ENCODE measurements at places on chromosomes 6 and 20.

- DNase-seq, result no peak
- H3K27ac ChIP-seq, result no peak overlapping the region
Measured at GRCh38 chr6:134564705-134565104, 246.8 kb upstream of the SGK1 start.

GRCh38 chr20:14838663-14839628, 501.5 kb upstream of the FLRT3 start:
- H3K27ac ChIP-seq, result no peak overlapping the region
- DNase-seq, result no peak
- no peaks in the 10 kb centered on the region for H3K4me1 ChIP-seq
- no peak overlapping the region for H3K4me3 ChIP-seq
- H3K36me3 ChIP-seq, result no peaks in the 10 kb centered on the region

DNA sequence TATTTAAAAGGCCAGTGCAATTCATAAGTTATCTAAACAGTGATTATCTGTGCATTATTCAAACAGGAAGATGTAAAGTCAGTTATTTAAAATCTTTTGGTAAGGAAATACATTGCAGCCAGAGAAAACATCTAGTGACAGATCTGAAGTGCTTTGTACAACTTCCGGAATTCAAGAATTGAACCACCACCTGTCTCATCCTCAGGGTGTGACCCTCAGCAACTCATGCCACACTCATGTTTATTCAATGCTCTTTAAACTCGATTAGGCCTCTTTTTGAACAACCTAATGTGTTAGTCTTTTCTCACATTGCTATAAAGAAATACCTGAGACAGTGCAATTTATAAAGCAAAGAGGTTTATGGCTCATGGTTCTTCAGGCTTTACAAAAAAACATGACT, 62.6 kb upstream of the GGTLC1 start:
- H3K36me3 ChIP-seq, result no peaks in the 10 kb centered on the region
- DNase-seq, result no peak
- no peak overlapping the region for H3K4me3 ChIP-seq
- no peak overlapping the region for H3K27ac ChIP-seq
- H3K27me3 ChIP-seq, result no peaks in the 10 kb centered on the region
- H3K4me1 ChIP-seq, result no peaks in the 10 kb centered on the region

GRCh38 chr20:50850721-50851286, 55.9 kb downstream of the BCAS4 start:
- DNase-seq, result no peak
- H3K27ac ChIP-seq, result no peak overlapping the region
- H3K4me3 ChIP-seq, result no peak overlapping the region

DNA sequence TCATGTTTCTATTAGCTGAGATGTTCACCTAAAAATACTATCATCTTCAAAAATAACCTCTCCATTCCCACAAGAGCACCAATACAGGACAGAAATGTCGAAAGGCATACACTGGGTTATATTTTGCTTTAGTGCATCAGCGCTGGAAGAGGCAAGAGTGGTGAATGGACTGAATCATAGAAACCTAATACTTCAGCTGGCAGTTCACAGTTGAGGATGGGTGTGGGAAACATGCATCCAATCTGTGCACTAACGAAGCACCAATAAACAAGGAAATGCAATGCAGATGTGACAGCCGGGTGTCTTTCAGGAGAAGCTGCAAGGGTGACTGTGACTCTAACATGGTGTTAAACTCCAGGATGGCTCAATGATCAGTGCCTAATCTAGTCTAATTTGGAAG, 365.8 kb downstream of the ESR1 start:
- peaks cover 7% of the 10 kb centered on the region for H3K36me3 ChIP-seq
- H3K4me1 ChIP-seq, result no peaks in the 10 kb centered on the region
- no peaks in the 10 kb centered on the region for H3K27me3 ChIP-seq
- no peak overlapping the region for H3K4me3 ChIP-seq
- DNase-seq, result no peak

- no peak for DNase-seq
- no peak overlapping the region for H3K27ac ChIP-seq
- H3K4me3 ChIP-seq, result peak overlapping the region; percentile 33
- peaks cover 6% of the 10 kb centered on the region for H3K36me3 ChIP-seq
Measured at GRCh38 chr6:43454290-43454695, 1.1 kb downstream of the DLK2 start.

GRCh38 chr6:11113038-11113437, 1.5 kb upstream of the ERVFRD-1 start:
- H3K27ac ChIP-seq, result no peak overlapping the region
- no peak overlapping the region for H3K4me3 ChIP-seq
- no peaks in the 10 kb centered on the region for H3K4me1 ChIP-seq
- H3K27me3 ChIP-seq, result no peaks in the 10 kb centered on the region

DNA sequence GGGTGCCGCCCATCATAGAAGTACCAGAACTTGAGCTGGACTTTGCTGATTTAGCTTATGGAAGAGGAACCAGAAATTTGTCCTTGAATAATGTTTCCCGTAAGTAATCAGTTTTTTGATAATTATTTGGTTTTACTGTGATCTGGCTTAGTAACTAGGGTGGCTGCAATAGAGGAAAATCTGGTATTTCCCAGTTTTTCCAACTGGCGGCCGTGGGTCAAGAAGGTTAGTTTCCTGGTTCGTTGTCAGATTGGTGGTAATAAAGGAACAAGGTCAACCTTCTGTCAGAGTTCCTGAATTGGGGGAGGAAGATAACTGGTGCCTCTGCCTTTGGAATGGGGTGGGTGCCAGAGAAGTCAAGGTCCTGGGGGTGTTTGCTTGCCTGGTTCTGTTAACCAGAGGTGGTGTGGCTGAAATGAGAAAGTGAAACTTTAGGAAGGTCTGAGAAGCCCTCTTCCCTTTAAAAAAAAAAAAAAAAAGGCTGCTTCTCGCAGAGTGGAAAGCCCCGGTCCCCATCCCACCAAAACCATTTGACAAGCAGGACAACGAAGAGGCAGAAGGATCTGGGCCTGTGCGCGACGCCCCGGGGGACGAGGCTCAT, at the start of gene CALHM6:
CALHM6 (plus strand) TSS at position 45 of the 601 bp plus-strand sequence; CDS start at position 600, 555 bp downstream.
- H3K4me1 ChIP-seq, result no peaks in the 10 kb centered on the region
- H3K36me3 ChIP-seq, result no peaks in the 10 kb centered on the region
- peak within 1 kb of the TSS; percentile 43 for H3K4me3 ChIP-seq
- peak; percentile 39 for DNase-seq

- H3K27me3 ChIP-seq, result no peaks in the 10 kb centered on the region
- H3K4me1 ChIP-seq, result no peaks in the 10 kb centered on the region
- no peak for DNase-seq
- no peak overlapping the region for H3K4me3 ChIP-seq
- no peak overlapping the region for H3K27ac ChIP-seq
Measured at GRCh38 chr6:66145867-66146266, 438.8 kb upstream of the EYS start.

- no peaks in the 10 kb centered on the region for H3K27me3 ChIP-seq
- H3K36me3 ChIP-seq, result no peaks in the 10 kb centered on the region
- no peaks in the 10 kb centered on the region for H3K4me1 ChIP-seq
- no peak overlapping the region for H3K4me3 ChIP-seq
- DNase-seq, result no peak
Measured at GRCh38 chr6:159252955-159253508, 83.8 kb downstream of the FNDC1 start.

GRCh38 chr20:22838001-22838400, 197.1 kb upstream of the SSTR4 start:
- no peak overlapping the region for H3K27ac ChIP-seq
- no peaks in the 10 kb centered on the region for H3K36me3 ChIP-seq
- H3K27me3 ChIP-seq, result no peaks in the 10 kb centered on the region
- no peaks in the 10 kb centered on the region for H3K4me1 ChIP-seq
- no peak overlapping the region for H3K4me3 ChIP-seq
- DNase-seq, result no peak

GRCh38 chr6:91751526-91751925, 1164.7 kb upstream of the MAP3K7 start:
- no peak for DNase-seq
- H3K27me3 ChIP-seq, result no peaks in the 10 kb centered on the region
- H3K36me3 ChIP-seq, result no peaks in the 10 kb centered on the region
- no peak overlapping the region for H3K4me3 ChIP-seq
- H3K4me1 ChIP-seq, result no peaks in the 10 kb centered on the region
- no peak overlapping the region for H3K27ac ChIP-seq

DNA sequence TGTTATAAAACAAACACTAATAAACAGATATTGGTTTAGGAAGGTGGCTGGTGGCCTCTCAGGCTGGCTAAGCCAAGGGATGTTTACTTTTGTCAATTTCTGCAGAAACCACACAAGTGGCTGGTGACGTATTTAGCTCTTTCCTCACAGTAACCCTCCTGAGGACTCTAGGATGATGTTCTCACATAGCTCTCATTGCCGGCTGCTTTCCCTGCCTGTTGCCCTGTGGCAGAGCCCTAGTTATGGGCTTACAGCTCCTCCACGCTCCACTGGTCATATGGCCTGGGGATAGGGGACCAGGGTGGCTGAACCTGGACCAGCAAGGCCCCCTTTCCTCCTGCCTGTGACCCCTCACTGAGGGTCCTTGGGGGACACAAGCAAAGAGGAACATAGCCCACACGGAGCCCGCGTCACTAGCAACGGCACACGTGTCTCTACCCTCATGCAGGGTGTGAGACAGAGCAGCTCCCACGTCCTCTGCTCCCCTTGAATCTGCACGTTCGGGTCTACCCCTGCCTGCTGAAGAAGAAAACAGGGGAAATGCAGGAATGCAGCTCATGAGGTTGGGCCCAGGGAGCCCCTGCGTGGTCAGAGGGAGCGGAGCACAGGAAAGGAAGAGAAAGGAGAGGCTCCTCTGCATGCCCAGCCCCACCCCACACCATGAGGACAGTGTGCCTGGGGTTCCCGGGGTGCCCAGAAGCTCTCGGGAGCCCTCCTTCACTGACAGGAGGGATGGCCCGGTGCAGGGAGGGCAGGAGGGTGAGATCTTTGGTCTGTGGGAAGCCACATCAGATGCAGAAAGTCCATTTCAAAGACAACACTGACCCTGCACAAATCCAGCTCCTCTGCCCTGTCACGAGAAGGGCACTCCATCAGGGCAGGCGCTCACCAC, 13.9 kb downstream of the RAMACL start:
- no peak for DNase-seq
- H3K4me3 ChIP-seq, result no peak overlapping the region
- H3K36me3 ChIP-seq, result no peaks in the 10 kb centered on the region
- H3K4me1 ChIP-seq, result no peaks in the 10 kb centered on the region

GRCh38 chr6:128310451-128310850, 209.9 kb downstream of the PTPRK start:
- H3K27me3 ChIP-seq, result no peaks in the 10 kb centered on the region
- H3K36me3 ChIP-seq, result no peaks in the 10 kb centered on the region
- H3K27ac ChIP-seq, result no peak overlapping the region
- no peaks in the 10 kb centered on the region for H3K4me1 ChIP-seq
- no peak for DNase-seq

Measured in right lobe of liver (tissue), 6 donors.